KG1 (cell line): ENCODE measurements at places on chromosomes 4 and X.

DNA sequence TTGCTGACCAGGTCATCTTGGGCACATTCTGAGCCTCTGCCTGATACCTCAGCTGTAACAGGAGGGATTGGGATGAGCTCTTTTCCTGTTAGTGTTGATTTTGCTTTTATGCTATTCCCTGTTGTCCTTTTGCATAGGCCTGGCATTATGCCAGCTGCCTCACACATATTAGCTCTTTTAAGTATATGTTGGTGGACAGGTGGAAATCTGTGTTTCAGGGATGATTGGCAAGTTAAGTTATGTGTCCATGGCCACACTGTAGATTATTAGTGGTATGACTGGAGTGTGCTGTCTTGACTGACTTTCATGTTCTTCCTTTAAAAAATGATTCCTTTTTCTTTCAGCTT, 28.9 kb downstream of the NSD2 start:
- DNase-seq: no peak

DNA sequence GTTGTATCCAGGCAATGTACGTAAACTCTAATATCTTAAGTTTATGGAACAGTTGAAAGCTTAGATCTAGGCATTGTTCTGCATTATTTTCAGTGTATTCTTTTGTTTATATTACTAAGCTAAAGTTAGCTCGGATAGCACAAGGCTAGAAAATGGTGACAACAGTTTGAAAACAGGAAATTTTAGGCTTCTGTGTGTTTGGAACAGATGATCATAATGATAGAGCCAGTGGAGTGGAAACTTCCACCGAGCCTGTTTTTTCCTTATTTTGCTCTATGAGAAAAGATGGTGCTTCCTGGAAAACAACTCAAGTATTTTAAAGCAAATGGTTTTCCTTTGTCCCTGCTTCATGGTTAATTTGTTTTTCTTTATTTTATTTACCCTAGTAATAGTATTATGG, 70.8 kb downstream of the GAB1 start:
- no peak for DNase-seq

DNA sequence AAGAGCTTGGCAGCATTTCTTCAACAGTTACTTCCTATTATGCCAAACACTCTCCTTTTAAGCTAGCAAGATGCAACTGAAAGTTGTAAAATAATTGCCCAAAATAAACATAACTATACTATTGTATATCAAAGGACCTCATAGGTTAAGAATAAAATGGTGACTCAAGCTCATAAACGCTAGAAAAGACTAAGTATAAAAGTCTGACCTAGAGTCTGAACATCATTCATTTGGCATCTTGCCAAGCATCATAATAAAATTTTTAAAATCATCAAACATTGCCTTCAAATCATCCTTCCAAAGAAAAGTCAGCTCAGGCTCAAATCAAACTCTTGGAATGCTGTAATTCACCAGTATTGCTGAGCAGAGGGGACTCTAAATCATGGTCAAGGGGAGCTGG, 281.2 kb downstream of the QDPR start:
- no peak for DNase-seq

GRCh38 chr4:97404876-97405523, 738.3 kb downstream of the STPG2 start:
- DNase-seq: no peak

- no peak for DNase-seq
Observed at GRCh38 chr4:147644471-147644870, 27.3 kb downstream of the TMEM184C start.

DNA sequence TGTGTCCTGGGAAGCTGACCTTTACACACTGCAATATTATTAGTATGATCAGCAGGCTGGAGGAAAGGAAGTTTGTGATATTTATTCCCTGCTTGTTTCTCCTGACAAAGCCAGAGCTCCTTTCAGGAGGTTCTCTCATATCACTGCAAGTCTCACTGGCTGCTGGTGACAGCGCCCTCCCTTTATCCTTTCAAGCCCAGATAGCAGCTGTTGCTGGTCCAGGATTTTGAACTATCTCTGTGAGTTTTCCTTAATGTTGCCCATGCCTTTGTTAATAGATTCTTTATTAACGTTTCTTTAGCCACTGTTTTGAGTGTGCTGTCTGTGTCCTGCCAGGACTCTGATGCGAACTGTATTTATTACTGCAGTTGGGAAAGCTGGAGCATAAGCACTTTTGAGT, 518.7 kb downstream of the C4orf33 start:
- no peak for DNase-seq

GRCh38 chr4:75686346-75686745, 13.1 kb upstream of the G3BP2 start:
- DNase-seq: no peak

DNA sequence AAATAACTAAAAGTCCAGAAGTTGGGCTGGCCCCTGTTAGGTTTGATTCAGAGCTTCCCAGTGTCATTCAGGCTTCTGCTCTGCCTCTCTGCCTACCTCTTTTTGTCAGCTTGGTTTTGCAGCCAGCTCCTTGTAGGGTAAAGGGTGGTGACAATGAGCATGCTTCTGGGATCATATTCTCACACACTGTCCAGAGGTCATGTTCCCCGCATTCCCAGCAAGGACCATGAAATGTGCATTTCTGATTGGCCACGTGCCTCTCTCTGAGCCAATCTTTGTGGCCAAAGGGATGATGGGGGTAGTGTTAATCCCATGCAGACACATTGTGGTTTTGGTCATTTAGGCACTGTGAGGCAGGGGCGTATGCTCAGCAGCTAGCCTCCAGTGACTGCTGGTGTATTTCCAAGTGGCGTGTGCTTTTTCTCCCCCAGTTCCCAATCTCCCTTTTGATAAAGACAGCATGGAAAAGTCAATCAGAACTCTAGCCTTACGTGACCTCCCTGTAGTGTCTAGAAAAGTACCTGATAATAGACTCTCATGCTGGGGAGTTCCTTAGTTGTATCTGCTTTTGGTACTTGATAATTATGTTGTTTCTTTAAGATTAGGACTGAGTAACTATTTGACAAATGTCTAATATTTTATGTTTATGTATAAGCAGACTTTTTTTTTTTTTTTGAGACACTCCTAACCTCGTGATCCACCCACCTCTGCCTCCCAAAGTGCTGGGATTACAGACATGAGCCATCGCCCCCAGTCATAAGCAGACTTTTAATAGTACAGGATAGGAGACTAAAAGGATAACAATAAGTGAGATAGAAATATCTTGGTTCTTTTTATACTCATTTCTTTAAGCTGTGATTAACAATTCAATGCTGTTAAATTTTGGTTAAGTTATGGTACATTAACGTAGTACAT, 57.8 kb downstream of the KIAA0232 start:
- DNase-seq: no peak
